AML-193 (cell line): ENCODE measurements at places on chromosomes 7 and 10.

DNA sequence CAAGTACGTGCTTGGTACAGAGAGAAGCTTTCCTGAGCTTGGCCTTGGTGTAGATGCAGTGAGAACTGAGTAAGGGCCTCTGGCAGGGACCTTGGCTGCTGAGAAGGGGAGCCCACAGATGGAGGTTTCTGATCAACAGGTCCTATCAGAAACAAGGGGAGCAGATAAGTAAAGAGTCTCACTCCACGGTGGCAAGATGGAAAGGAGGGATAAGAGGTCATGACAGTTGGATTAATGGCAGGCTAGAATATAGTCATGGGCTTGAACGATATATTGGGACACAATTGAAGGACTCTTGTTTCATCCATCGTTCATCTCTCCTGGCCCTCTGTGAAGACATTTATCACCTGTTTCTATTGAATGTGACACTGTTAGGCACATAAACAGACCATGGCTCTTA is 41.5 kb downstream of the MET start:
- DNase-seq: no peak

GRCh38 chr10:81548160-81548559 is 326.8 kb upstream of the NRG3 start:
- DNase-seq: no peak

GRCh38 chr7:81783818-81784217 is 14.0 kb upstream of the HGF start:
- no peak for DNase-seq

- no peak for DNase-seq
Observed at GRCh38 chr7:137975221-137975620, 26.7 kb downstream of the CREB3L2 start.

DNA sequence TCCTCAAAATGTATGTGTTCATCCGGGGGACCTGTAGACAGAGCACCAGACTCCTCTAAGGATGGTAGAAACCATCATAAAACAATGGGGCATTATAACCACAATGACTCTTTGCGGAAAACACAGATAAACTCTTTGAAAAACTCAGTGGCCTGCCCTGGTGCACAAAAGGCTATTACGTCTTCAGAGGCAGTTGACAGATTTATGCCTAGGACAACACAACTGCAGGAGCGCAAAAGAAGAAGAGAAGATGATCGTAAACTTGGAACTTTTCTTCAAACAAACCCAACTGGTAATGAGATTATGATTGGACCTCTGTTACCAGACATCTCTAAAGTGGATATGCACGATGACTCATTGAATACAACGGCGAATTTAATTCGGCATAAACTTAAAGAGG is 6.0 kb downstream of the RBM48 start:
- DNase-seq: no peak

DNA sequence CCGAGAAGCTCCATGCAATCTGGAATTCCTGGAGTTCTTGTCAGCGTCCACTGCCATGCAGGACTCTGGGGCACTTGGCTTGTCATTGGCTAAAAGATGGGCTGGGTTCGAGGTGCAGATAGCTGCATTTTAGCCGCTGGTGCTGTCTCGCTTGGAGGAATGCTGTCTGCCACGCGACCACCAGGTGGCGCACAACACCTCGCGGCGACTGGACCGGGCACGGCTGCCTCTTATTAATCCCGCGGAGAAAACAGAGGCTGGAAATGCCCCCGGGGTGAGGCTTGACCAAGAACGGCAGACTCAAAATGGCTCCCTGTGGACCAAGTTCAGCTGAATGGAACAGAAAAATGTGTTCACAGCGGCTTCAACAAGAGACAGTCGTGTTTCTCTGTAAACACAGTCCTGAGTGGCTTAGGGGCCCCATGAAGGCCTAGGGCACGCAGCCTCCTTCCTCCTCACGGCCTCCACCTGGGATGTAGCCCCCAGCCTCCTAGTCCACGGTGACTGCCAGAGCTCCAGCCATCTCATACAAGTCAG is 46.2 kb downstream of the AOC1 start:
- peak; percentile 4 for DNase-seq

DNA sequence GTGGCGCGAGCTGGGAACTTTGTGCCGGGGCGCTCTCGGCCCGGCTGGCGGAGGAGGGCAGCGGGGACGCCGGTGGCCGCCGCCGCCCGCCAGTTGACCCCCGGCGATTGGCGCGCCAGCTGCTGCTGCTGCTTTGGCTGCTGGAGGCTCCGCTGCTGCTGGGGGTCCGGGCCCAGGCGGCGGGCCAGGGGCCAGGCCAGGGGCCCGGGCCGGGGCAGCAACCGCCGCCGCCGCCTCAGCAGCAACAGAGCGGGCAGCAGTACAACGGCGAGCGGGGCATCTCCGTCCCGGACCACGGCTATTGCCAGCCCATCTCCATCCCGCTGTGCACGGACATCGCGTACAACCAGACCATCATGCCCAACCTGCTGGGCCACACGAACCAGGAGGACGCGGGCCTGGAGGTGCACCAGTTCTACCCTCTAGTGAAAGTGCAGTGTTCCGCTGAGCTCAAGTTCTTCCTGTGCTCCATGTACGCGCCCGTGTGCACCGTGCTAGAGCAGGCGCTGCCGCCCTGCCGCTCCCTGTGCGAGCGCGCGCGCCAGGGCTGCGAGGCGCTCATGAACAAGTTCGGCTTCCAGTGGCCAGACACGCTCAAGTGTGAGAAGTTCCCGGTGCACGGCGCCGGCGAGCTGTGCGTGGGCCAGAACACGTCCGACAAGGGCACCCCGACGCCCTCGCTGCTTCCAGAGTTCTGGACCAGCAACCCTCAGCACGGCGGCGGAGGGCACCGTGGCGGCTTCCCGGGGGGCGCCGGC is 870 bp downstream of the FZD1 start:
- peak; percentile 1 for DNase-seq

GRCh38 chr10:48608279-48608681 is 3.4 kb upstream of the ARHGAP22 start:
- DNase-seq: peak; percentile 34

DNA sequence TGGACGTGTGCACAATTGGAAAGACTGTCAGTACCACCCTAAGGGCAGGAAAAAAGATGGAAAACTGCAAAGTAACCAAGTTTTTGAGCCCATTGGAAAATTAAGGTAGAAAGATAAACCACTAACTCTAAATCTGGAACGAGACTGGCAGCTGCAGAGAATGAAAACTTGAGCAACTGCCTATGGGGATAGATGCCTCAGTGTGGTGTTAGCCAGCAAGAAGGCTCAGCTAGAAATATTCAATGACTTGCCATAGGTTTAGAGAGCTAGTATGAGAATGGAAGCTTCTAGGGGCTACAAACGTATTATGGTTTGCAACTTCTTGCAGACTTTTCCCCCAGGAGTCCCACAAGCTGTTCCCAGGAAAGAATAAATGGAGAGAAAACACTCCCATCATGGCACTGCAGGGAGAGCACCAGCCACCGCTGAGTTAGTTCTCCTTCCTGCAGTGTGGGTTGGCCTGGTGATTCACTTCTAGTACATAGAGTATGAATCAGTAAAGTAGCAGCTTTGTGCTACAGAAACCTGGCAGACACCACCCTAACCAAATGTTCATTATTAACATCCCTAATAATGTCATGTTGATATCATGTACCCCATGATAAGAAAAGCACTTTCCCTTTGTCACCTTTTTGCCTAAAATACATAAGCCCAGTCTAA is 372.4 kb upstream of the VWC2 start:
- no peak for DNase-seq

- no peak for DNase-seq
Observed at GRCh38 chr7:30710669-30711068, 28.4 kb upstream of the CRHR2 start.

DNA sequence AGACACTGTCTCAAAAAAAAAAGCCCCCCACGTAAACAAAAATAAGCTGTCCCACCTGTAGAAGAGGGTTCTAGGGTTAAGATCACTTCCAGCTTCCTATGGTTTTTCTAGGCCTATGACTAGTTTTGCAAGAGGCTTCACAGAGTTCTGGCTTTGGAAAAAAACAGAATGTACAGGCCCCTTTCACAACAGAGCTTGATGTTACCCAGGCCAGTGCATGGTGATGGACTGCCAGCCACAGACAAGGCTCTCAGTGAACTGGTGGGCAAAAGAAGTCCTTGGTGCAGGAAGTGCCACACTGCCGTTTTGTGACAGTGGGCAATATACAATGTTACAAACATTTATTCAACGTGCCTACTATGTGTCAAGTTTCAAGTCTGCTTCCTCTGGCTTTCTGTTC is 18.3 kb upstream of the EFCAB10 start:
- DNase-seq: no peak

DNA sequence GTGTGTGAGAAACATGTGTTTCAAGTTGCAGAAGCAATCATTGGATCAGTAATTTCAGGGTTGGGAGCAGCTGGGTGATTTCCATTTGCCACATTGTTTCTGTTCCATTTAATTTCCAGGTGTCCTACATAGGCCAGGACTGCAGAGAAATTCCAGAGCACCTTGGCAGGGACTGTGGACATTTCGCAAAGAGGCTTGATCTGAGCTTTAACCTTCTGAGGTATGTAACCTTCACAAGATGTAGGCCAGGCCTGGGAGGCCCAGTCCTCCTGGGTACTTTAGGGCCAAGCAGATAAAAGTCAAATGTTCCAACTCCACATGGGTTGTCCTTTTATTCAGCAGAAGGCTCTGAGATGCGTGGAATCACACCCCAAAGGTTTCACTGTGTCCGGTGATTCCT is 6.9 kb downstream of the LRMDA start:
- no peak for DNase-seq

DNA sequence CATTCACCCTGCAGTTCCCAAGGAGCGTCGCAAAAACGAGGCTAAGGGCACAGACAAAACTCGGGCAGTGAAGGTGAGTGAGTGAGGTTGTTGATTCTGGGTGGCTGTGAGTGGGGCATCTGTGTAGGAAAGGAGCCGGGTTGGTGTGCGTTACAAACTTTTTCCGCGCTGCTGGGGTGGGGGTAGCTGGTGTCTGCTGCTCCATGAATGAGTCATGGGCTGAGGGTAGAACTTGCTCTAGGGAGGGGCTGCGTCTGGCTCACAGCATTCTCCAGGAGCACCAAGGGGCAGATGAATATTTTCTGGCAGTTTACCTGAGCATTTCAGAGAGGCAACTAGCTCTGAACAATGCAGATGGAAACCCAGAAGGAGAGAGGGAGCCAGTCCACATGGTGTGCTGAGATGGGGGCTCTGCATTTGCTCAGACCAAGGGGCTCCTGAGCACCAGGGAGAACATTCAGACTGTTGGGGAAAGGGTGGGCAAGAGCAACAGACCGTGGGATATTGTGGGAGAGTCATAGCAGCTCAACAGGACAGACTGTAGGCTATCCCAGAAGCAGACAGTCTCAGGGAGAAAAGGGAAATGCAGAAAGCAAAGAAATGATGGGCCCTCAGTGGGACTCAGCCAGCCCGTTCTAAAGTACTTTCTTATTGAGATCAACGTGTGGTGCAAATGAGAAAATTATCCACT is 18.8 kb downstream of the NOBOX start:
- DNase-seq: no peak

DNA sequence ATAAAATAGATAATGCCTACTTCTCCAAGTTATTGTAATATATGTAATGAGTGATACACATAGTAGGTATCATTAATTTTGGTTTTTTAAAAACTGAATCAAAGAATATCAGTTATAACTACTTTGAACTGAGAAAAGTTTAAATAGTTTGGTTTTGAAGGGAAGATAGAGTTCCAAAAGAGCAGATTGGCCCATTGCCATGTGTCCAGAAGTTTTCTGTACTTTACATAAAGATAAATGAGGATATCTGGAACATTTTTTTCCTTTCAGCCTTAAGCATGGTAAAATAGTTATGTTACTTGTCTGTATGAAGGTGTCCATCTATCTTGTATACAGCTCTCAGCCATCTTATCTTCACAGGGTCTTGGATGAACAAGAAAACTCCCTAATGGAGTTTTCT is 97.9 kb upstream of the MXI1 start:
- DNase-seq: no peak

DNA sequence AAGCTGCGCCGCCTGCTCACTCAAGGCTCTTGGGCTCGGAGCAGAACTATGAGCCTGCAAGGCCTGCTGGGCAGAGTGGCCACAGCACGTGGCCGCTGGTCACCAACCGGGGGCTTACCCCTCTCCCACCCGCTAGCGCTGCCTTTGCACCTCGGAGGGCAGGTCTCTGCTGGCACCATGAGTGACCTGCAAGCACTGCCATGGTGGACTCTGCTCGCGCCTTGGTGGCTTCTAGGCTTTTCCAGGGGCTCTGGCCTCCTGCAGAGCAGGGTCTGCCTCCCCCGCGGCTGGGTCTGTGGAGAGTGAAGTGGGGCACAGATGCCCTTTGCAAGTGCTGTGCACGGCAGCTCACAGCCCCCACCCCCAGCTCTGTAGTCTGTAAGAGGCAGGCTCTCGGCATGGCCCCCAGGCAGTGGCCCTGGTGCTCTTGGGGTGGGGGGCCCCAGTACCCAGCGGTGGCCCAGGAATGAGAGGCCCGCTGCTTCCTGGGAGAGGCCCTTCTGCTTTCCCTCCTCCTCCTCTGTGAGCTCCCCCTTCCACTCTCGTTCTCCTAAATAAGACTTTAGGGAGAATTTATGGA is 119.6 kb downstream of the INPP5A start:
- no peak for DNase-seq

GRCh38 chr10:1559311-1559710 is 178.0 kb downstream of the ADARB2 start:
- no peak for DNase-seq

DNA sequence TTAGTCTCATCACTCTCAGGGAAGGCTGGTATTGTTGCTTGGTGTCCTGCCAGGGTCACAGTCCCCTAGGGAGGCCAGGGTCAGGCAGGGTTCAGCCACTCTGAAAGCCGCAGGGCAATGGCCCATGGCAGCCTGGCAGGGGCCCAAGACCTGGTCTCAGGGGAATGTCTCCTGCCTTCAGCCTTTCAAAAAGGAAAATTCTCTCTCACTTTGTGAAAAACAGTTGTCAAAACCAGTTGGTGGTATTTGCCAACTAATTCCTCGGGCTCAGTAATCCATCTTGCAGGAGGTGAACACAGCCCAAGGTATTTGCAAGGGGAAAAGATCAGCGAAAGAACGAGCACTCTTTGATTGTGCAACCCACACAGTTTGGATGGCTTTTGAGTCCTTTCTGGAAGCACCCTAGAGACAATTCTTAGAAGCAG is 101.5 kb downstream of the JCAD start:
- no peak for DNase-seq

GRCh38 chr10:29063806-29064644 is 224.8 kb upstream of the LYZL1 start:
- DNase-seq: no peak

DNA sequence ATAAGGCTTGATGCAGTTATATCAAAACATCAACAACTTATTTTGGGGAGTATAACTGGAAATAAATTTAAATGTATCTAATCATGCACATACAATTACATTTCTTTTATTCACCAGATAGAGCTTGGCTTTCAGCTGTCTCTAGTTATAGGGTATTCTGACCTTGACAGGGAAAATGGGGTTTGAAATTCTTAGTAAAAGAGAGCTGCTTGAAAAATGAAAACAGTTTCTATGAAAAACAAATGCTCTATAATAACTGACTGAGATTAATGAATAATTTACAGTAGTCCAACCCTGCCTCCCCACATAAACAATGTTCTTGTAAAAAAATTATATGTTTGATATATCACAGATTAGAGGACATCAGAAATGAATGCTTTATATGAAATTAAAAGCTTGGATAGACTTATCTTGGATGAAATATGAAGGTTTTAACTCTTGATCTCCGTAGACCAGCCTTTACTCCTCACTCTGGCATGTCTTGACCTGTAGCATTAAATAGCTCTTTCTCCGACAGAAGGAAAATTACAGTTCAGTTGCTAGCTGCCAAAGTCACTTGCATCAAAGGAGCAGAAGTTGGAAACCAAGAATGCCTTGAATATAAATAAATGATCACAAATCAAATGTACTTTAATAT is 32.1 kb downstream of the VWC2 start:
- no peak for DNase-seq

GRCh38 chr10:47243791-47244190 is 56.2 kb upstream of the GDF10 start:
- DNase-seq: no peak
